Esophagus squamous epithelium (tissue), 5 donors: ENCODE measurements at places on chromosomes 11 and 22. TPM values are rescaled to one million over a fixed set of nuclear protein-coding genes. Genes with fewer than 3 reads are reported as not detected.
A peak's percentile ranks its signal among the peaks of the same experiment; 100 is the strongest.

Gene TRPM5
- total RNA-seq, result not detected

- H3K27ac ChIP-seq, result no peak overlapping the region
- no peaks in the 10 kb centered on the region for H3K27me3 ChIP-seq
- DNase-seq, result no peak
- no peaks in the 10 kb centered on the region for H3K36me3 ChIP-seq
Measured at GRCh38 chr11:16512198-16512898, 156.0 kb upstream of the SOX6 start.

DNA sequence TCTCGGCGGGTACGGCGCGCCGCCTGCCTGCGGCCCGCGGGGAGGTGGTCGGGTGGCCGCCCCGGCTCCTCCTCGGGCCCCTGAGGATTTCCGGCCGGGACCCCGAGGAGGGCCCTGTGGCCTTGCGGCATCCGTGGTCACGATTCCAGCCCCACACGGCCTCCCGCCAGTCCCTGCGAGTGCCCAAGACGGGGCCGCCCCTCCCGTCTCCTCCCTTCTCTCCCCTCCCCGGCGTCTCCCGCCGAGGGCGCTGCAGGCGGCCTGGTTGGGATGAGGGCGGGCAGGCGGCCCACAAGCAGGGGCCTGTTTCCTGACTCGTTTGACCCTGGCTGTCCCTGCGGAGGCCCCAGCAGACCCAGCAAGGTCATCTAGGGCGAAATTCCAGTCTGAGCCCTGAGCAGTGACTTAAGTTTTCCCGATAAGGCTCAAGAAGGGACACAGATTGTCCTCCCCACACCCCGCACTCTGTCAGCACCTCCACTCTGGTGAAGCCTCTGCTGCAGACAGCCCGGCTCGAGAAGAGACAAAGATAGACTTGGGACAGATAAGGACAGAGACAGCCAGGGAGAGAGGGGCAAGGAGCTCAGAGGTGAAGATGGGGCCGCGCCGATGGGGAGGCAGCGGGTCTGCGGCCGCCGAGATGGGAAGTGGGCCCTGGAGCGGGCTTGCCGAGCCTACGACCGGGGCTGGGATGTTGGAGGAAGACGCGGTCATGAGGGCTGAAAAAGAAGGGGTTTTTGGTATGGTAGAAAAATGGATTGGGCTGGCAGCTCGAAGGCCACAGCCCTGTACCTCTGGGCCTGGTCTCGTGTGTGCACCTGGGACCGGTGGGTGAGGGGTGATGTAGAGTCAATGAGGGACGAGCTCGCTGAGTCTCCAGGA lies 95.0 kb downstream of the SWAP70 start:
- H3K36me3 ChIP-seq, result no peaks in the 10 kb centered on the region
- no peak for DNase-seq
- no peaks in the 10 kb centered on the region for H3K27me3 ChIP-seq
- peak overlapping the region; percentile 58 for H3K4me3 ChIP-seq
- peak overlapping the region; percentile 94 for H3K27ac ChIP-seq

DNA sequence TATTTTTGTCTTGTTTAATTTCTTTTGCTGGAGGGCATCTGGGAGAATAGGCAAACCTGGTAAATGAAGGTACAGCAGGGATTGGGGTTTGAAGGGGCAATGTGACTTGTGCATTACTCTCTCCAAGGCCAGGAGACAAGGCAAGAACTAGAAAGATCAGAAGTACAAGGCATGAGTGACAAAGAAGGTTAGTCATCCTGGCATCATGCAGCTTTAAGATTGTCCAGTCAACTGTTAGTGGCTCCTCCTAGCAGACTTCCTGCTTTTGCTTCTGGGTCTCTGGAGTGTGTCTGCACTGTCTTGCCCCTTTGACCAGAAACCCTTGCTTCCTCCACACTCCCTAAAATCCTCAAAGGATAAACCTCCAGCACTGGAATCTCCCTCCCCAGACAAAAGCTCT lies 27.2 kb upstream of the GLYATL1 start:
- no peaks in the 10 kb centered on the region for H3K4me1 ChIP-seq
- no peak overlapping the region for H3K4me3 ChIP-seq
- H3K27ac ChIP-seq, result no peak overlapping the region

- peaks cover 30% of the 10 kb centered on the region for H3K4me1 ChIP-seq
- no peak for DNase-seq
- peak overlapping the region; percentile 73 for H3K4me3 ChIP-seq
- no peaks in the 10 kb centered on the region for H3K27me3 ChIP-seq
- H3K36me3 ChIP-seq, result no peaks in the 10 kb centered on the region
- peak overlapping the region; percentile 97 for H3K27ac ChIP-seq
Measured at GRCh38 chr11:66068923-66069714, 953 bp upstream of the PACS1 start.

DNA sequence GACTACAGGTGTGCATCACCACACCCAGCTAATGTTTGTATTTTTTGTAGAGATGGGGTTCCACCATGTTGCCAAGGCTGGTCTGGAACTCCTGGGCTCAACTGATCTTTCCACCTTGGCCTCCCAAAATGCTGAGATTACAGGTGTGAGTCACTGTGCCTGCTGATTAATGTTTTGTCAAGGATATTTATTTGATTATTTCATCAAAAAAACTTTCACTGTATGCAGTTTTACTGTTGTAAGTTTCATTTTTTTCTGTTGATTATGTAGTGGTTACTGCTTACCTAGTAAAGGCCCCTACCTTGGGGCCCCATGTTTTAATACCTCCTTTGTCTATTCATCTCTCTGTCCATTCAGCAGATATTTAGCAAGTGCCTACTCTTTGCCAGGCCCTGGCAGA lies 16.7 kb upstream of the FAM168A start:
- no peaks in the 10 kb centered on the region for H3K36me3 ChIP-seq
- DNase-seq, result no peak
- no peak overlapping the region for H3K27ac ChIP-seq
- no peaks in the 10 kb centered on the region for H3K27me3 ChIP-seq
- no peaks in the 10 kb centered on the region for H3K4me1 ChIP-seq

Gene ASCL2
- total RNA-seq, result 2.7 TPM

GRCh38 chr11:46736615-46737014 lies 17.6 kb downstream of the F2 start:
- no peak overlapping the region for H3K27ac ChIP-seq
- no peaks in the 10 kb centered on the region for H3K27me3 ChIP-seq
- peaks cover 4% of the 10 kb centered on the region for H3K36me3 ChIP-seq
- DNase-seq, result no peak
- H3K4me3 ChIP-seq, result no peak overlapping the region

- peak overlapping the region; percentile 51 for H3K4me3 ChIP-seq
- DNase-seq, result no peak
- peak overlapping the region; percentile 68 for H3K27ac ChIP-seq
- no peaks in the 10 kb centered on the region for H3K27me3 ChIP-seq
- peaks cover 3% of the 10 kb centered on the region for H3K4me1 ChIP-seq
Measured at GRCh38 chr11:36288442-36289225, 590 bp downstream of the COMMD9 start.

DNA sequence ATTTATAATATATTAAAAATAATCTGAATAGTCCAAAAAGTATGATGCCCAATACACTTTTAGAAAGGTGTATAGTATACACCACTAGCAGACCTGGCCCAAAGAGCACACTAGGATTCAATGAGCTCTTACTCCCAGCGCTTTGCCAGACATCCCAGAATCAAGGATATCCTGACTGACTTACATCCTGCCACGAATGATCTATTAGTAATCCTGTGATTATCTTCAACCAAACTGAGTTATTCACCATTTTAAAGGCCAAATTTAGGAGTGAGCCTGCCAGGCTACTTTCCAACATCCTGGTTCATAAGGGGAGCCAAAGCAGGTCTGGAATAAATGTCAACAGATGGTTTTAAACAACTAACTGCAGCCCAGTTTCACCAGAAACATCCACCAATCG lies 60.8 kb upstream of the FAM181B start:
- no peaks in the 10 kb centered on the region for H3K36me3 ChIP-seq
- no peak overlapping the region for H3K4me3 ChIP-seq
- H3K27ac ChIP-seq, result no peak overlapping the region

DNA sequence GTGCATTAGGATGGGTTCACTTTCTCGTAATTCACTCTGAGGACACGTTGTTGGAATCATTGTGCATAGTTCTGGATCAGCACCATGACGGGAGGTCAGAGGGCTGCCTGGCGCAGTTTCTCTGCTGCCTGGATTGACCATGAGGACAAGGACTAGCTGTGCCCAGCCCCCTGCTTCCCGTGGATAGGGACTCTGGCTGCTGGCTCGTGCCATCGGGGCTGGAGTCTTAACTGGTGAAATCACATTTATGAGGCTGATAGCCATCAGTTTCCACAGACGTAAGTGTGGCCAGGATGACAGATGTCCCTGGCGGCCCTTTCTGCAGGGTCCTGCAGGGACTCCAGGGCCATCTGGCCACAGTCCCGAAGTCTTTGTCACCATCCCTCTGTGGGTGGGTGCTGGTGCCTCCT lies 24.1 kb upstream of the GRAMD4 start:
- no peaks in the 10 kb centered on the region for H3K36me3 ChIP-seq
- peaks cover 19% of the 10 kb centered on the region for H3K4me1 ChIP-seq
- no peak overlapping the region for H3K4me3 ChIP-seq
- H3K27ac ChIP-seq, result peak overlapping the region; percentile 85
- no peak for DNase-seq

Gene ESAM
- total RNA-seq, result 8.8 TPM

- DNase-seq, result no peak
- H3K4me3 ChIP-seq, result no peak overlapping the region
- no peaks in the 10 kb centered on the region for H3K36me3 ChIP-seq
- H3K27me3 ChIP-seq, result no peaks in the 10 kb centered on the region
- H3K4me1 ChIP-seq, result no peaks in the 10 kb centered on the region
- no peak overlapping the region for H3K27ac ChIP-seq
Measured at GRCh38 chr11:127225619-127226018, 225.0 kb upstream of the KIRREL3 start.

GRCh38 chr11:95299078-95299679 lies 68.2 kb upstream of the SESN3 start:
- no peaks in the 10 kb centered on the region for H3K27me3 ChIP-seq
- H3K27ac ChIP-seq, result no peak overlapping the region
- H3K4me1 ChIP-seq, result peaks cover 5% of the 10 kb centered on the region
- H3K36me3 ChIP-seq, result no peaks in the 10 kb centered on the region
- DNase-seq, result no peak
- no peak overlapping the region for H3K4me3 ChIP-seq

Gene P2RY6
- 3.6 TPM for total RNA-seq

- H3K27me3 ChIP-seq, result no peaks in the 10 kb centered on the region
- H3K4me1 ChIP-seq, result no peaks in the 10 kb centered on the region
- no peak overlapping the region for H3K27ac ChIP-seq
- H3K4me3 ChIP-seq, result no peak overlapping the region
Measured at GRCh38 chr11:8009856-8010255, 22.7 kb downstream of the EIF3F start.

- no peak overlapping the region for H3K27ac ChIP-seq
- no peaks in the 10 kb centered on the region for H3K27me3 ChIP-seq
- DNase-seq, result no peak
- no peaks in the 10 kb centered on the region for H3K36me3 ChIP-seq
- H3K4me1 ChIP-seq, result peaks cover 12% of the 10 kb centered on the region
- H3K4me3 ChIP-seq, result peak overlapping the region; percentile 42
Measured at GRCh38 chr22:19730655-19731360, 7.5 kb downstream of the GP1BB start.

GRCh38 chr22:29251981-29252911 lies 15.5 kb downstream of the RHBDD3 start:
- no peak overlapping the region for H3K4me3 ChIP-seq
- no peaks in the 10 kb centered on the region for H3K4me1 ChIP-seq
- no peaks in the 10 kb centered on the region for H3K36me3 ChIP-seq
- DNase-seq, result no peak

Gene CCS
- total RNA-seq, result 12.7 TPM

- H3K36me3 ChIP-seq, result no peaks in the 10 kb centered on the region
- H3K4me3 ChIP-seq, result no peak overlapping the region
- no peak for DNase-seq
- no peak overlapping the region for H3K27ac ChIP-seq
- H3K27me3 ChIP-seq, result no peaks in the 10 kb centered on the region
- no peaks in the 10 kb centered on the region for H3K4me1 ChIP-seq
Measured at GRCh38 chr11:9827708-9828107, 163.8 kb downstream of the SWAP70 start.

Gene RAB39A
- total RNA-seq, result 0.67 TPM

GRCh38 chr11:82194521-82194920 lies 539.1 kb downstream of the FAM181B start:
- H3K4me1 ChIP-seq, result no peaks in the 10 kb centered on the region
- no peaks in the 10 kb centered on the region for H3K36me3 ChIP-seq
- no peaks in the 10 kb centered on the region for H3K27me3 ChIP-seq
- no peak for DNase-seq
- H3K4me3 ChIP-seq, result no peak overlapping the region

DNA sequence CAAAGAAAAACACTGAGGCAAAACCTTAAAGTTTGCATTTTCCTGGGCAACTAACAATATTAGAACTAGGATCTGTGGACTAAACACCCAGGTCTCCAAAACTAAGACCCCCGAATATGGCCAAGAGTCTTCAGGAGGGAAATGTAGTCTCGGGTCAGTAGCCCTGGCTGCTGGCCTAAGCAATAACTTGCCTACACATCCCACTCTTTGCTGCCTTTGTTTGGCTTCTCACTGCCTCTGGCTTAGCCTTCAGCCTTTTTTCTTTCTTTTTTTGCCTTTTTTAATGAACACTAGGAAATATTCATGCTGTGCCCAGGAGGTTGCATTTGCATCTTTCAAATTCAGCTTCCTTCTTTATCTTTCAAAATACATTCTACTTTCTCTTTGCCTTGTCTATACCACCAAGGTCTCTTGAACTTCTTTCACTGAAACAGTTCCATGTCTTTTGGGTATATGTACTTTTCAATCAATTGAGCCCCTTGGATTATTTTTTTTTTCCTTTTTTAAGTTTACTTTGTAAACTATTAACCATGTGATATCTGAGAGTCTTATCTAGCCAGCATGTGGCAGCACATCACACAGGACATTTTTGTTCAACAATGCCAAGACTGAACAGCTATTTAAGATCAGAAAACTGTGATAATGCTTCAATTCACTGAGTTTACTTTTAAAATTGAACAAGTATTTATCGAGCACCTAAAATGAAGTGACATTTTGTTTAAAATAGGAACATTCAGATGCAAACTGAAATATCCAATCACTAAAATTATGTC lies 165.0 kb upstream of the TRPC6 start:
- DNase-seq, result no peak
- H3K4me3 ChIP-seq, result no peak overlapping the region
- H3K4me1 ChIP-seq, result peaks cover 12% of the 10 kb centered on the region
- no peaks in the 10 kb centered on the region for H3K27me3 ChIP-seq
- no peak overlapping the region for H3K27ac ChIP-seq

DNA sequence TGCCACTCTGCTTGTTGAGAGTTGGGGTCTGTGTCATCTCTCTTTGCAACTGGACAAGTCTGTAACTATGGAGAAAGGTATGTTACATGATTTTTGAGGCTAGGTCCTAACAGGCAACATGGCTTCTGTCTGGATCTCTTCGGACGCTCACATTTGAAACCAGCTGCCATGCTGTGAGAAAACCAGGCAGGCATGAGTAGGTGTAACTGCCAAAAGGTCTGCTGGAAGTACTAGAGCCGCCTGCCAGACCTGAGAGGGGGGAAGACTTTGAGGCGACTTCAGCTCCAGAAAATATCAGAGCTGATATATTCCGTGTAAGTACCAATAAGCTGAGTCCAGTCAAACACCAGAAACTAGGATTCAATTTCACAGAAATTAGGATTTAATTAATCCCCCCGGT lies 579.5 kb downstream of the LRRC4C start:
- no peaks in the 10 kb centered on the region for H3K36me3 ChIP-seq
- H3K27me3 ChIP-seq, result no peaks in the 10 kb centered on the region
- DNase-seq, result no peak
- H3K4me3 ChIP-seq, result no peak overlapping the region

Gene RFPL2
- not detected for total RNA-seq
